ENCODE measurements at places on chromosomes 7 and 10. TPM values are rescaled to one million over a fixed set of nuclear protein-coding genes. Genes with fewer than 3 reads are reported as not detected.

- DNase-seq, result no peak
Measured at GRCh38 chr10:46215426-46215825, 71.4 kb upstream of the ANTXRL start.

GRCh38 chr7:13508586-13508985, 480.9 kb downstream of the ETV1 start:
- no peak for DNase-seq

DNA sequence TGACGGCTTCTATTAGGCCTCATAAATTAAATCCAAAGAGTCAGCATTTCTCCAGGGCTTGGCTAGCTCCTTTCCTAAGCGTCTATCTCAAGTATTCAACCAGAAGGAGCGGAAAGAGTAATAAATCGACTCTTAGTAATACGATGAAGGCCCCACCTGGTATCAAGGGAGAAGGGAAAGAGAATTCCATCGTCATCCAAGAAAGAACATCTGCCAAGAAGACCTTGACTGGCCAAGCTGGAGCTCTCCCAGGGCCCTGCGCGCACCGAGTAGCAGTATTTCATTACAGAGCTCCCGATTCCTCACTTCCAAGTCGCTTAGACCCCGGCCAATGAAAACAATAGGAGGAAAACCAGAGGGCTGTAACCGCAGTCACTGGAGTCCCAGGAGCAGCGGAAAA, 178.0 kb upstream of the FRMD4A start:
- DNase-seq, result no peak

DNA sequence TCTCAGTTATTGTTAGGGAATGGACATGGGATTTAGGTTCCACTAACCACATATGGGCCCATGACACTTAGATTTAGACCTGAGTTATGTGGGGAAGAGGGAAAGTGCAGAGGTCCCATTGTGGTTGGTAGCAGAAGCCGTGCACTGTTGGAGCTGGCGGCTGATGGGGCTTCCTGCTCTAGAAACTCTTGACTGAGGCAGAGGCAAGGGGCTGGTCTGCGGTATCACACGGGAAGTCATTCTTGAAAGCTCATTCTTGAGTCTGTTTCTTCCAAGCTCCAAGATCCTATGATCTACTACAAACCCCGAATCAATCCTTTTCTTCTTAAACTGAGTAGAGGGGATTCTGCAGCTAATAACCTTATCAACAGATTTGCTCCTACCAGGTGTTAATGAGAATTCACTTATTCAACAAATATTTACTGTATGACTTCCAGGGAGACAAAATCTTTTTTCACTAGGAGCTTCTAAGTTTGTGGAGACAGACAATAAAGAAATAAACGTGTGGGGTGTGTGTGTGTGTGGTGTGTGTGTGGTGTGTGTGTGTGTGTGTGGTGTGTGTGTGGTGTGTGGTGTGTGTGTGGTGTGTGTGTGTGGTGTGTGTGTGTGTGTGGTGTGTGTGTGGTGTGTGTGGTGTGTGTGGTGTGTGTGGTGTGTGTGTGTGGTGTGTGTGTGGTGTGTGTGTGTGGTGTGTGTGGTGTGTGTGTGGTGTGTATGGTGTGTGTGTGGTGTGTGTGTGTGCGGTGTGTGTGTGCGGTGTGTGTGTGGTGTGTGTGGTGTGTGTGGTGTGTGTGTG, 57.1 kb downstream of the AOC1 start:
- no peak for DNase-seq

DNA sequence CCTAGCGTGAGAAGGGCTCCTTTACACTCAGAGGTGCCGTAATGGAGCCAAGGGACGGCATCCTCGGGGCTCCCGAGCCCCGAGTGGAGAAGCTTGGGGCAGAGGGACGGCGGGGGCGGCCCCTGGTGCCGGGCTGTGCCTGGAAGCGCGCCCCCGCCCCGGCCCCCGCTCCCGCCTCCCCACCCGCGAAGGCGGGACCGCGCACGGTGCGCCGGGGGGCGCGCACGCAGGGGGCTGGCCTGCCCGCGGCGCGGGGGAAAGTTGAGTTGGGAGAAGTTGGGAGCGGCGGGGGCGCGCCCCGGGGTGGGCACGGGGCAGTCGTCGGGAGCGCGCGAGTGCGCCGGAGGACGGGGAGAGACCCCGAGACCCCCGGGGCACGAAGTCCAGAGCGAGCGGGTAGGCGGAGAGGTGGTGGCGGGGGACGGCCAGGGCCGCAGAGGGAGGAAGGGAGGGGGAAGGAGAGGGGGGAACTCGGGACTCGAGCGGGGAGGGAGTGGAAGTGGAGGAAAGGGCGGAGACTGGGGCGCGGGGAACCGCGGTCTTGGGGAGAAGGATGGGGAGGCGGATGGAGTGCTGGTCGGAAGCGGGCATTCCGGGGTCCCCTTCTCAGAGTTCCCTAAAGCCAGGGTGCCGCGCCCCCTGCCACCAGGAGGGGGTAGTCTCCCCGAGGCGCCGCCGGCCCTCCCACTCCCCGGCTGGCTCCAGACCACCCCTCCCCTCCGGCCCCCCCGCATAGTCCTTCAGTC, at the start of gene SLC4A2:
SLC4A2 (plus strand) TSS at position 223 of the 746 bp plus-strand sequence. CDS start 2,399 bp downstream, outside the sequence.
- peak; percentile 91 for DNase-seq

DNA sequence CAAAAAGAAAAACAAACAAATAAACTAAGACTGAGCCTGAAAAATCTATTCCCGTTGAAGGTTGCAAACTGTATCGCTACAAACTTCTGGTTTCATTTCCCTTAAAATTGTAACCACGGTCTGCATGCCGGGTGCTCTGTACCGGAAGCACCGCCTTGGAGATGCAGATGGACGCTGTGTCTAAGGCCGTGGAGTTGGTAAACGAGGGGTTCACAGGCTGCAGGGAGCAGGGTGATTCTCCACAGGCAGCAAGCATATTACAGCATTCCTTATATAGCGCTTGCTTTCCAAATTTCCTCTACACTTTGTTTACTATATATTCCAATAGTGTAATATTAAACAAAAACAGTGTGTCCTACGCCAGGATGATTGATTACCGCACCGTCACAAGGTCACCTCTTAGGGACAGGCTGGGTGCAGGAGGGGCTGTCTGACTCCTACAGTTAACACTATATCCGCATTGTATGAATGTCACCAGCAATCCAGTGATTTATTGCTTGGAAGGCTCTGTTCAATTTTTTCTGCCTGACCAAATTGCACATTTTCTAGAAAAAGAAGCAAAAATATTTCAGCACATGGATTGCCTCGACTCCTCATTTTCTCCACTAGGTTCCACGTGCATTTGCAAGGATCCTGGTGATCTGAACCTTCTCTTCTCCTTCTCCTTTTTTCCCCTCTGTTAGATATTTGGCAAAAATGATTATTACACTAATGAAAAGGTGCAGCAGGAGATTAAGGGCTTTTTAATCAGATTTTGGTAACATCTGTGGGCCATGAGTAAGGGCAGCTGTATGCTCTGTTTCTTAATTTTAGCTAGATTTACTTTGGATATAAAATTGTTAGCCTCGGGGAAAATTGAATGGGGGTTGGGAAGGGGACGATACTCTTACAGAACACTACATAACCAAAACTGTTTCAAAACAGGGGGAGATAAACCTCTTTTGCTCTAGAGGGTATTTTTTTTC, 325.8 kb upstream of the MGMT start:
- DNase-seq, result no peak

DNA sequence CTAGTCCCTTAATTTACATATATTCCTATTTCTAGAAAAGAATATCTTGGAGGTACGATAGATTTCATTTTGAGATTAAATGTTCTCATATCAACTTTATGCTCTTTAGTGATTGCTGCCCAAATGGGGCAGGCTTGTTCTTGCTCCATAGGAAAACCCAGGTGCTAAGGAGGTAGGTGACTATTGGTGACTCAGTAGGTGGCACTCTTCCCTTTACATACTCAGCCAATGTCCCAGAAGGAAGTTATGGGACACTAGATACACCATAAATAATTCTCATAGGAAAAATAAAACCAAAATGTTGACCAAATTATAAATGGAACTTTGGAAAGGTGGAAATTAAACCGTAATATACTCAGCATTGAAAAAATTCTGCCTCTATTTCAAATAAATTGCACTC, 4.0 kb downstream of the SKAP2 start:
- DNase-seq, result no peak

- no peak for DNase-seq
Measured at GRCh38 chr10:61271127-61271780, 181.9 kb downstream of the TMEM26 start.

- DNase-seq, result no peak
Measured at GRCh38 chr7:46109437-46109836, 188.4 kb upstream of the IGFBP3 start.

DNA sequence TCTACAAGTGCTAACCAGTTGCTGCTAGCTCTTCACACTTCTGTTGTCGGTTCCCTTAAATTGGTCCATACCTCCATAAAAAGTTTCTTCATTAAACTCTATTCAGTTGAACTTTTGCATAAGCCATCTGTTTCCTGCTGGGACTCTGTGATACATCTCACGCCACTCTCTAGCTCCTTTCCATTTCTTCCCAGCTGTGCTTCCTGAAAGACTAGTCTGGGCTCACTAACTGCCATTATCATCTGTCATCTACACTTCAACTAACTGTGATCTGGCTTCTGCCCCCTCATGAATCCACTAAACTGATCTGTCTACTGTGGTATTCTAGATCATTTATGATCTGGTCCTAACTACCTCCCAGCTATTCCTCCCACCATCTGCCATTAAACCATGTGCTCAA, 78.3 kb downstream of the ELAPOR2 start:
- no peak for DNase-seq

DNA sequence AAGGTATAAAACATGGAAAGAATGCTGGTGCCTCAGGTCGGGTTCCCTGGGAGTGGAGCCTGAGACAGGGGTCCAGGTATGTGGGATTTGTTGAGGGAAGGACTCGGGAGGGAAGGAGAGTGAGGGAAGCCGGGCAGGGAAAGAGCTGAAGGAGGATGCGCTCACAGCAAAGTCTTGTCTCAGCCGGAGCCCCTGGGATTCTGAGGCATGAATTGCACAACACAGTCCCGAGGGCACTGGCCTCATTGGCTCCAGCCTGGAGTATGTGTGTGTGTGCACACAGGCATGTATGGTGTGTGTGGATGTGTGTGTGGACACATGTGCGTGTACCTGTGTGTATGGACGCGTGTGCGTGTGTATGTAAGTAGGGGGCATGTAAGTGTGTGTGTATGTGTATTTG, 87.4 kb downstream of the WDFY4 start:
- DNase-seq, result no peak

- no peak for DNase-seq
Measured at GRCh38 chr7:145978769-145979168, 137.8 kb upstream of the CNTNAP2 start.

DNA sequence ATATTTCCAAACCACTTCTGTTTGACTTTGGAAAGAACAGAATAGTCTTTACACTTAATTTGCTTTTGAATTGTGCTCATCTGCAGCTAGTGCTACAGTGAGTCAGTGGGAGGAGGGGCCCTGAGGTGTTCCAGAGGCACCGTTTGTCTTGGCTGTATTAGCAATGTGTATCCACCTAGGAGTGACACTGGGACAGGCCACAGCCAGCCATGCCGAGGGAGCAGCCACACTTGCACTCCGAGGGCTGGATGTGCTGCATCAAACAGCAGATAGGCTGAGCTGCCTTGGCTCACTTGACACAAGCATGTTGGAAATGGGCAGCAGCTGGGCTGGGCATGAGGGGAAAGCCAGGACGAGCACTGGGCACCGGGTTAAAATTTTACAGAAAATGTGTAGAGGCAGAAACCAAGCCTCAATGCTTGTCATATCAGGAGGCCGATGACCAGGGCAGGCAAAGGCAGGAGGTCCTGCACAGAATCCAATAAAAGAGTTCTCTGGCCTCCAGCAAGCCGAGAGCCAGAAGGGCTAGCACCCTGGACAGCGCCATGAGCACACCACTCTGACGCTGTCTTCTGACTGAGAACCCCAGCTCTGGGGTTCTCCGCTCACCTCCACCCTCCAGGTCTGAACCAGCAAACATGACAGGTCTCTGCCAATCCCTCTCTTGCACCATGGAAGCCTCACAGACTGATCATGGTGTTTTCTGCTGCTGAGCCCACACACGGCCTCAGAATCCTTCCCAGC, 163.3 kb downstream of the GRID1 start:
- peak; percentile 43 for DNase-seq

GRCh38 chr7:68571286-68571685, 1027.0 kb upstream of the AUTS2 start:
- DNase-seq, result no peak

DNA sequence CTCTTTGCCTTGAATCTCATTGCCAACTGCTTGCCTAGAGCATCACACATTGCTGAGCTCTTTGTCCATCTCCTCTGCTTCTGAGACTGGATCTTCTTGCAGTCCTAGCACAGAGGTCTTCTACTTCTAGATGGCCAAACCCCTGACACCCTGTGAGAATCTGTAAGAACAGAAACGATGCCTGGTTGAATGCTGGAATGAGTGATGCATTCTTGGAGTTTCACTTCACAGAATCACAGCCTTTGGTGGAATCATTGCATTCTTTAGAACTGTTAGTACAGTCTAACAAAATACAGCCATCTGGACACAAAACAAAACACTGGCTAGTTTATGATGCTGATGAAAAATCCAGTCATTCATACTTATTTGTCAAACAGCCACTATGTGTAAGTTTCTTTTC, 141.7 kb upstream of the ITGB1 start:
- no peak for DNase-seq

GRCh38 chr10:67075491-67075971, 149.7 kb downstream of the LRRTM3 start:
- no peak for DNase-seq

- no peak for DNase-seq
Measured at GRCh38 chr10:76920581-76920980, 717.0 kb downstream of the KCNMA1 start.

- no peak for DNase-seq
Measured at GRCh38 chr7:116577320-116577871, 52.6 kb downstream of the CAV1 start.

- no peak for DNase-seq
Measured at GRCh38 chr10:114726820-114727271, 68.8 kb upstream of the ABLIM1 start.

- DNase-seq, result no peak
Measured at GRCh38 chr7:120079022-120079421, 194.0 kb upstream of the KCND2 start.

PCLO gene
- total RNA-seq, result 4.9 TPM

MKX gene
- 0.53 TPM for total RNA-seq

MXI1 gene
- total RNA-seq, result 77.9 TPM

AOAH gene
- 4.8 TPM for total RNA-seq

MYOF gene
- 174 TPM for total RNA-seq

SLC29A3 gene
- 1.7 TPM for total RNA-seq

FBXL13 gene
- total RNA-seq, result 0.30 TPM

ZP3 gene
- 30.4 TPM for total RNA-seq

HOXA9 gene
- 26.7 TPM for total RNA-seq

CACNB2 gene
- total RNA-seq, result 13.8 TPM

SLC26A5 gene
- total RNA-seq, result 5.3 TPM

RBP4 gene
- total RNA-seq, result 20.3 TPM

INTS15 gene
- 44.8 TPM for total RNA-seq
